ENCODE measurements at places on chromosomes 3 and 15.

- DNase-seq: no peak
Measured at GRCh38 chr3:156689608-156690007, 15.2 kb downstream of the TIPARP start.

- no peak for DNase-seq
Measured at GRCh38 chr15:60917461-60918145, 311.5 kb downstream of the RORA start.

- DNase-seq: no peak
Measured at GRCh38 chr15:96046620-96047240, 283.8 kb upstream of the NR2F2 start.

GRCh38 chr3:191348098-191348497, 17.8 kb upstream of the UTS2B start:
- DNase-seq: no peak

DNA sequence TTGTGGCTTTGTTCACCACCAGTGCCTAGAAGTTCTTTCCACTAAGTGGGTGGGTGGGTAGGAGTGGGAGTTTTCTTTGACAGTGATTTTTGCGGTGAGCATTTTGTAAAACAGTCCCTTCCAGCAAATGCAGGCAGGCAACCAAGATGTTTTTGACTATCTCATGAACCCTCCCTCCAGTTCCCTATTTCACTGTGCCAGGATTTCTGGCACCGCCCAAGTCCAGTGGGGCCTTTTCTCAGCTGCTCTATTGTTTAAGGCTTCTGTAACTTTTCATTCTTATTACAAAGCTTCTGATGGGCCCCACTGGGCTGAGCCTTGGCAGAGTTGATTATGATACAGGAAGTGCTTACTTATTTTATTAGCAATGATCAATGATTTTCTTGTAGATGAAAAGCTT, 236.0 kb downstream of the EDEM1 start:
- DNase-seq: no peak

DNA sequence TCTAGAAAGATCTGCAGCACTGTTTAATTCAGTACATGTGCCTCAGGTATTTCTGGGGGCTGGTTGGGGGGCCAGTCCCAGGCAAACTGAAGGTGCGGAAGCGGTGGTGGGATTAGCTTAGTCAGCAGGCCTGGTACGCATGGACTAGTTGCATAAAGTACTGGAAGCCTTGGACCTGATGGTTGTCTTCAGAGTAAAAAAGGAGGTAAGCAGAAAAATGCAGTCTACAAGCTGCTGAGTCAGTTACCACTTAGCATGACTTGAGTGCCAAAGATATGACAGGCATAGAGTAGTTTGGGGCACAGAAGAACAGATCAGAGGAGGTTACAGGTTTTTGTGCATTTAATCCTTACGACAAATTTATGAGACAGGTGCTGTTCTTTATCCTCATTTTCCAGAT, 19.9 kb upstream of the GOLGA8J start:
- no peak for DNase-seq

GRCh38 chr3:106423321-106424225, 554.8 kb upstream of the CBLB start:
- no peak for DNase-seq

GRCh38 chr3:104437131-104437750, 929.5 kb upstream of the ALCAM start:
- no peak for DNase-seq

- DNase-seq: no peak
Measured at GRCh38 chr15:68206711-68207151, 1.6 kb upstream of the CALML4 start.

DNA sequence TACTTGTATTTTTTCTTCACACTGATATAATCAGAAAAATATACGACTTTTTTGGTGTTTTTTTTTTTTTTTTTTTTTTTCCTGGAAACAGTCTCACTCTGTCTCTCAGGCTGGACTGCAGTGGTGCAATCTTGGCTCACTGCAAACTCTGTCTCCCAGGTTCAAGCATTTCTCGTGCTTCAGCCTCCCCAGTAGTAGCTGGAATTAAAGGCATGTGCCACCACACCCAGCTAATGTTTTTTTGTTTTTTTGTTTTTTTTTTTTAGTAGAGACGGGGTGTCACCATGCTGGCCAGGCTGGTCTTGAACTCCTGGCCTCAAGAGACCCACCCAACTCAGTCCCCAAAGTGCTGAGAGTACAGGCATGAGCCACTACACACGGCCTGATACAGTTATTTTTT, 20.8 kb upstream of the DNAAF4 start:
- DNase-seq: no peak

DNA sequence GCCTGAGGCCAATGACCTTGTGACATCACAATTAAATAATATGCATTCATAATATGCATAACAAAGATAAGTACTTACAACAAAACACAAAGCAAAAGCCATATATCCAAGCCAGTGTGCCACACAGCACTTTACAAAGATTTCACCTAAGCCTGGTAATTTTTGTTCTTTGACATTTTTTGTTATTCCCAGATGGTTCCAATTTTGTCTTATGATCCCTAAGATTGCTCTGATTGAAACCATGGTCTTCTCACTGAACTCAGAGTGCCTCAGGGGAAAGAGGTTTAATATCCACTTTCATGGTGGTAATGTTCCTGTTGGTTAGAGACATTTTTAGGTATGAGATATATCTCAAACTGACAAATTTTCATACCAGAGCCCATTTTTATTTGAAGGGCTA, 29.1 kb downstream of the RETNLB start:
- DNase-seq: no peak

DNA sequence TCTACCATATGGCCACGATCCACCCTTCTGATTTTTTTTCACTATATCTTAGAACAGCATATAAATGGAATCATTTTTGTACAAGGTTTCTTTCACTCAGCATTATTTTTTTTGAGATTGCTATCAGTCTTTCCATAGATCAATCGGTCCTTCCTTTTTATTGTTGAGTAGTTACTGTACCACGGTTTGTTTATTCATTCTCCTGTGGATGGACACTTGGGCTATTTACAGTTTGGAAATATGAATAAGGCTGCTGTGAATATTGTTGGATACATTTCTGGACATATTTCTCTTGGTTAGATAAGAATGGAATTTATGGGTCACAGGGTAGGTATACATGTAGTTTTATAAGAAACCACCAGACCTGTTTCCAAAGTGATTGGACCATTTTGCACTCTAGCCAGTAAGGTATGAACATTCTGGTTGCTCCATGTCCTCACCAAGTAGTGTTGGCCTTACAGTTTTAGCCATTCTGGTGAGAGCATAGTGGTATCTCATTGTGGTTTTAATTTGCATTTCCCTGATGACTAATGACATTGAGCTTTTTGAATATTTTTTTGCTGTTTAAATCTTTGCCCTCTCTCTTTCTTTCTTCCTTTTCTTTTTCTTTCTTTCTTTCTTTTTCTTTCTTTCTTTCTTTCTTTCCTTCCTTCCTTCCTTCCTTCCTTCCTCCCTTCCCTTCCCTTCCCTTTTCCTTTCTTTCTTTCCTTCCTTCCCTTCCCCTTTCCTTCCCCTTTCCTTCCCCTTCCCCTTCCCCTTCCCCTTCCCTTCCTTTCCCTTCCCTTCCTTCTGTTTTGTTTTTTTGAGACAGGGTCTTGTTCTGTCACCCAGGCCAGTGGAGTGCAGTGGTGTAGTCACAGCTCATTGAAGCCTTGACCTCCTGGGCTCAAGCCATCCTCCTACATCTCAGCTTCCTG, 49.2 kb downstream of the LRRK1 start:
- DNase-seq: no peak

- no peak for DNase-seq
Measured at GRCh38 chr3:38630606-38631005, 18.9 kb downstream of the SCN5A start.

GRCh38 chr3:177777699-177778098, 580.4 kb upstream of the TBL1XR1 start:
- no peak for DNase-seq

GRCh38 chr3:127715532-127715931, 42.8 kb downstream of the ABTB1 start:
- DNase-seq: no peak

DNA sequence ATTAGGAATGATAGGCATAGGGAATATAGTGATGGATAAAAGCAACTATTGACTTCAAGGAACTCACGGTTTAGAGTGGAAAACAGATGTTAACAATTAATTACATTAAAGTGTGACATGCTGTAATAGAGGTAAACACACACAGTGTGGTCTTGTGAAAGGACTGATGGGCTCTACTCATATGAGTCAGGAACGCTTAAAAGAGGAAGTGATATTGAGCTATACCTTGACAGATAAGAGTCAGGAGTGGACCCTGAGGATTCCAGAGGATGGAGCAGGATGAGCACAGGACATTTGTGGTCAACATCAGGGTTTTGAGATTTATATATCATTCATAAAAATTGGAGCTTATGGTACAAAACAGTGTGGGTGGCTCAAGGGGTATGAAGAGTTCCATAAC, 11.0 kb downstream of the EXOG start:
- DNase-seq: no peak

DNA sequence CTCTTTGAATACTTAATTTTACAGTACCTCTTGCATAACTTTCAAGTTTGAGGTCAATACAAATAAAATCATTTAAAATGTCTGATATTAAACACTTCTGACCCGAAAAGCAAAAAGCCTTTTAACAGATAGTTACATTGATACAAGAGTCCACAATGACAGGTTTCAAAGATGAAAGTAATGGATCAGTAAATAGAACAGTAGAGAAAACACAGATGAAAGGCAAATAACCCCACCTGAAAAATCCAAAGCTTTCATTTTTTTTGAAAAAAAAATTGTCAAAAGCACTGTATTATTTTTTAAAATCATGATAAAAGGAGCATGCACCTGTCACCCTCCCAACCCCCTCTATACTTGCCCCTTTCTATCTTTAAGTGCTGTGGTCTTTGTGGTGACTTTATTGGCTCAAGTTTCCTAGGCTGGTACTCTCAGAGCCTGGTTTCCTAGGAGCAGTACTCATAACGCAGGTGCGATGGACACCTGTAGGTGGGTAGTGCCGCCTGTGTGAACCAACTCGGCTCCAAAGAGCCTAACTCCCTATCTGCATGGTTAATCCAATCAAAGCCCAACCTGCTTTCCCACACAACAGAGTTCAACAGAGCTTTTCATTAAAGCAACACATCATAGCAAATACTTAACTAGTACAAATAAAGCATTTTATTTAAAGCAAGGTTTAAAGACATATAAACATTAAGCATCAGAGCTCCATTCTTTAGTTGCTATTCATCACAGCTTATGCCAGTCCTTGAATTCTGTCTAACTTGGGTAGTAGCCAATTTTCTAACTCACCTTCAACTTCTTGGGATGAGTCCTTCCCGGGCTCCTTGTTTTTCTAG, 32.2 kb downstream of the LIPC start:
- no peak for DNase-seq

DNA sequence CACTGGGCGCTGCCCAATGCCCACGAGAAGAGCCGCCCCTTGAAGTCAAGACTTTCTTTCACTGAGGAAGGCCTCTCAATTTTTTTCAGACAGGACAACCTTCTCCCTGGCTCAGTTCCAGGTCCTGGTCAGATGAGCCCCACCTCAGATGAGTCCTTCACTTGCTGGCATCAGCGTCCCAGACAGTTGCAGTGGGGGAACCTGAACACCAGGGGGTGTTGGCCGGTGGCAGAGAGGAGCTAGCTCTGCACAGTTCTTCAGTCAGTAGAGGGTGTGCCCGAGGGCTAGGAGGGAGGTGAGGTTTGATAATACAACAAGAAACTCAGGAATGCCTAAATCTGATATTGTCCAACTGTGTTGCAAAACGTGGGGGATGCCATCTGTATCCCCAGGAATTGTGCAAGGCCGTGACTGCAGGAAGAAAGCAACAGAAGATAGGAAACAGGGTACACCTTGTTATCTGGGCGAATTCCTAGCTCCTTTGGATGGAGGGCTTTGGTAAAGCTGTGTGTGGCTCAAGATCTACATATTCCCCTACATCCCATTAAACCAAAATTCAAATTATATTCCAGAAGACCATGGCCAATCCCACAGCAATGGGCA, 34.3 kb downstream of the CCR3 start:
- peak; percentile 63 for DNase-seq

GRCh38 chr15:63226966-63227401, 37.6 kb downstream of the RAB8B start:
- no peak for DNase-seq

DNA sequence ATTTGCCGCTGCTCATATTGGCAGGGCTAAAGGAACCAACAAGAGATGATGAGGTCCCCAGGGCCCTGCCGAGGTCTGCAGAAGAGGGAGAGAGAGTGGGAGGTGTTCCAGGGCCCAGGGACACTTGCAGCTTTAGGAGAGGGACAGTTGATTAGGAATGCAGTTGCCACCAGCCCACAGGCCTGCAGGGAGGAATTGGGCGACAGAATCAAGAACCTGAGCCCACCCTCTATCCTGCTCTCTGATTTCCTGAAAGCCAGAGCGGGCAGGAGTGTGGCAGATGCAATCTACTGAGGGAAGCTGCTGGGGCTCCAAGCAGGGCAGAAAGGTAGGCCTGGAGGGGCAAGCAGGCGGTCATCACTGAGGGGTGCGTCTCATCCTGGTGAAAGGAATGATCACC, 12.1 kb upstream of the PRR23E start:
- no peak for DNase-seq

GRCh38 chr15:90994059-90994416, 297 bp downstream of the PRC1 start:
- no peak for DNase-seq

- DNase-seq: no peak
Measured at GRCh38 chr15:40302981-40303380, 4.8 kb downstream of the PLCB2 start.

DNA sequence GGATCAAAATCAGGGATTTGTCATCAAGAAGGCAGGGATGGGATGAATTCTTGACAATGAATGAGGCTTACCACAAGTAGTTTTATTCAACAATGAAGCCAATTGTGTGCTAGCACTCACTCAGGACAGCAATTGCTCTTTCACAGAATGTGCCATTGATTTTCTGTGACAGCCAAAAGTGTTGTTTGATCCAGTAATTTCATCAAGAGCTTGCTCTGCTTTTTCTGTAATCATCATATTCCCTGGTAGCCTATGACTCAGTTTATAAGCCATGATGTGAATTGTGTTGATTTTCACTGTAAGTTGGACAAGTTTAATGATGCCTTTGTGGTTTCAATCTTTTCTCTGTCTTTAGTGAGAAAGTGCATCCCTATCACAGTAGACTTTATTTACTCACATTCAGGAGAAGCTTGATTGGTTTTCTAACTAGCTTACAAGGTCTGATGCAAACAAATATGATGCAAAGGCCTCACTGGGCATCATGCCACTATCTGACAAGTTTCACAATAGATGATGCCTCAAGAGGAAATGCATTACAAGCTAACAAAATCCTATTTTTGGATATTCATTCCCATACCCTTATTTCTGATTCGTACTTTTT, 13.6 kb upstream of the CSRNP1 start:
- no peak for DNase-seq

- no peak for DNase-seq
Measured at GRCh38 chr15:88974392-88974791, 61.2 kb upstream of the MFGE8 start.

GRCh38 chr15:72197460-72198355, at the start of gene GRAMD2A:
GRAMD2A (minus strand) TSS chr15:72197787.
- no peak for DNase-seq

- DNase-seq: no peak
Measured at GRCh38 chr3:42750834-42751233, 22.2 kb downstream of the CCDC13 start.
